GM12891 (cell line): ENCODE measurements at places on chromosomes 2 and 18.

GRCh38 chr2:225065882-225066281, 23.6 kb upstream of the DOCK10 start:
- DNase-seq: no peak

DNA sequence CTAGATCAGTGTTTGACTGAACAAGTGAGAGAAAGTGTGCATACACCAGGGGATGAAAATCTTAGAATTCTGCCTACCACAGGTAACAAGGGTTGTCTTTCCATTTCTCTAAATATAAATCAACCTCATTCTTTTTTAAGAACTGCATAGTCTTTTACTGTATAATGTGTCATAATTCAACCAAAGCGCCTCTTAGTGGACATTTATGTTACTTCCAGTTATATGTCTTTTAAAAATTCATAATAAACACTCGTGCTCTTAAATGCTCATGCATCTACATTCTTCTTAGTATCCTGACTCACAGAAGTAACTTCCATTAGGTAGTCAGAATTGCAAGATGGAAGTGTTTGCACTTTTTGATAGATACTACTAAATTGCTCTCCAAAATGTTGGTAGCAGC, 76.2 kb downstream of the CHRNA1 start:
- no peak for DNase-seq

DNA sequence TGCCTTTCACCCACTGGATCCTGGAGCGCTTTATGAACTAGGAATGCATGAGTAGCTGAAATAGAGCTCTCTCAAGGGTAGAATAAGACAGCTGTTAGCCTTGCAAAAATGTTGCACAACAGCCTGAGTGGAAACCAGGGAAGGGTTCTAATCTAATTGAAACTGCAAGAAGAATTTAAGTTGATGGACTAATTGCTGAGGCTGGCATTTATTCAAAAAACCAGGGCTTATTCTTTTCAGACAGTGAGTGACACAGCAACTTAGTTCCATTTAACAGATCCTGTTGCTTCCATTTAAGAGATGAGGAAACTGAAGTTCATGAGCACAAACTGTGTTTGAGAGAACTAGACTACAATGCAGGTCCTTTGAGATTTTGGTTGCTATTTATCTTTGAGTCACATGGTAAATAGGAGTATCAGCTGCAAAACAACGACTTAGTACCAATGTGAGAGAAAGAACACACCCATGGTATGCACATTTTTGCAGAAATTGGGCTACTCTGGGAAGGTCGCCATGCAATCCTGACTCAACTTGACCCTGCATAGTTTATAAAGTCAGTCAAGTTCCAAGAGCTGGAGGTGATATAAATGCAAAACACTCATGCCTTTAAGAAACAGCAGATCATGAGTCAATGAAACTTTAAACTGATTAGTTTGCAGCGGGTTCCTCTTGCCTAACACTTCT, 76.4 kb upstream of the PARD3B start:
- DNase-seq: no peak

DNA sequence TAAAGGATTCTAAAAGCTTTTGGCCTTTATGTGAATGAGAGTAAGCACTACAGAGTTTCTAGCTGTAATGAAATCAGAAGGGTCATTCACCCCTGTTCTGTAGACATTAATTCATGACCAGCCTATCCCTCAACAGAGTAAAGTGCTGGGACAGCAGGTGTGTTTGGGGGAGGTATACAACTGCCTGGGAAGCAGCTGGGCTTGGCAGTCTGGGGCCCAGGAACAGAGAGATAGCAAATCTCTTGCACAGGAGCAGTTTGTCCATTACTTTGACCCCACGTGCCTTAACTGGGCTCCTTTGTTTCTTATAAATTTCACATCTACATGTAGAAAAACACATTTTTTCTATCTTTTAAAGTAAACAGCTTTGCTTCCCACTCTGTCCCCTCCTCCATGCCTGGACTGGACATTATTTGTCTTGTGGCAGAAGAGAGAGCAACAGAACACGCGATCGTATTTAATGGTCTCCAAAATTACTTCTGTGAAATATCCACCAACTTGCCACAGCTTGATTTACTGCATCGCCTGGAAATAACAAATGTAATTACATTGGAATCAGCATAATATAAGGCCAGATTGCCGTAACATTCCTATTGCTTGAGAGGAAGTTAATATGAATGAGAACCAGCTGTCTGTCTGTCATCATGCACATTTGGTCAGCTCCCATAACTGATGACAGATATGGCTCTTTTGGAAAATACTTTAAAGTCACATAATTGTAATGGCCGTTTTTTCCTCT, 263.8 kb downstream of the RBM43 start:
- no peak for DNase-seq

DNA sequence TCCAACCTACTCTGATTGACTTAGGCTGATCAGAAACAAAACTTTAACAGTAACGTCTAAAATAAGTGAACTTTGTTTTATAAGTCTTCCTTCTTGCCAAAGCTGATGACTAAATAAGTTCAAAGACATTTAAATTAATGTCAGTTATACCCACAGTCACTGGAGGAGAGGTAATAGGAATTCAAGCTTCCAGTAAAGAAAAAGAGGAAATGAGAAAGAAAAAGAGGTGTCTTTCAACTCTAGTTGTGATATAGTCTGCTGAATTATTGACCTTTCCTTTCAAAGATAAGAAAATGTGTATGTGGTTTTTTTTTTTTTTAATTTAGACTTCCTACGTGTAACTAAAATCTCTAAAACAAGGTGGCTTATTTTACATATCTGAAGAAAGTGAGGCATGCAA, 191.5 kb downstream of the SLC8A1 start:
- DNase-seq: no peak

- no peak for DNase-seq
These were observed 83.6 kb downstream of the ATAD2B start for GRCh38 chr2:23843051-23843976.

- no peak for DNase-seq
These were observed 291.2 kb downstream of the ALPK2 start for GRCh38 chr18:58337686-58338085.

DNA sequence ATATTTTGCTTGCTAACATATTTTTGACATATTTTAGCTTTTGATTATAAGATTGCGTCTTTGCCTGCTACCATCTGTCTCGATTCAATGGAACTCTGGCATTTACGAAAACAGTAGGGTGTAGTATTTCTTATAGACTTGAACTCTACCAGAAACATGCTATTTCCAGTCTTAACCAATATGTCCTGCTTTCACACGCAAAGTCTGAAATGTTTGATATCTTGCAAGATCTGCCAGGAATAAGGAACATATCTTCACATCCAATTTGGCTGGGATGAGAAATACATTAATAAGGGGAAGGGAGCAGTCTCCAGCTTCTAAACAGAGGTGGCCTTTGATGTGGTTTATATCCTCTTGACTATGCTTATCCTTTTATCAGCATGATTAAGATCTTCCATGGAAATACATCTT, 299.4 kb downstream of the ZNF521 start:
- DNase-seq: no peak

- DNase-seq: no peak
These were observed 81.9 kb downstream of the LONRF2 start for GRCh38 chr2:100240386-100240785.

GRCh38 chr2:20225294-20226151, 593 bp upstream of the SDC1 start:
- DNase-seq: peak; percentile 84

GRCh38 chr2:32783933-32784332, 156.1 kb downstream of the TTC27 start:
- DNase-seq: no peak

- DNase-seq: no peak
These were observed 2.0 kb downstream of the RAB27B start for GRCh38 chr18:54830260-54830659.

- DNase-seq: no peak
These were observed 53.2 kb upstream of the GPR45 start for GRCh38 chr2:105188343-105188742.

DNA sequence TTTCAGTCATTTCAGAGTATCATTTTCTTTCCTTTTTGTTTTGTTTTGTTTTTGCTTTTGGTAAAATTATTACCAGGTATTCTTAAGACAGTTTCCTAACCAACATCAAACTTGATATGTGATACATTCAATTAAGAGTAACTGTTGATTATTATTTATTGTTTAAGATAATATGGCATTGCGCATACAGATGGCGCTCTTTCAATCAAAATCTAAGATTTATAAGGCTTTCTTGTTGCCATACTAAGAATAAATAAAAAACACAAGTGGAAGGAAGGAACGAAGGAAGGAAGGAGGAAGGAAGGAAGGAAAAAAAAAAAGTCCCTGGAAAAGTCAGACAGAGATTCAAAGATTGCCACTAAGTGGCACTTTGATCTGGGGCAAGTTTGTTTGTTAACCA, 1308.7 kb upstream of the FAM98A start:
- no peak for DNase-seq

- DNase-seq: no peak
These were observed 89.1 kb downstream of the MAIP1 start for GRCh38 chr2:200044453-200044852.

DNA sequence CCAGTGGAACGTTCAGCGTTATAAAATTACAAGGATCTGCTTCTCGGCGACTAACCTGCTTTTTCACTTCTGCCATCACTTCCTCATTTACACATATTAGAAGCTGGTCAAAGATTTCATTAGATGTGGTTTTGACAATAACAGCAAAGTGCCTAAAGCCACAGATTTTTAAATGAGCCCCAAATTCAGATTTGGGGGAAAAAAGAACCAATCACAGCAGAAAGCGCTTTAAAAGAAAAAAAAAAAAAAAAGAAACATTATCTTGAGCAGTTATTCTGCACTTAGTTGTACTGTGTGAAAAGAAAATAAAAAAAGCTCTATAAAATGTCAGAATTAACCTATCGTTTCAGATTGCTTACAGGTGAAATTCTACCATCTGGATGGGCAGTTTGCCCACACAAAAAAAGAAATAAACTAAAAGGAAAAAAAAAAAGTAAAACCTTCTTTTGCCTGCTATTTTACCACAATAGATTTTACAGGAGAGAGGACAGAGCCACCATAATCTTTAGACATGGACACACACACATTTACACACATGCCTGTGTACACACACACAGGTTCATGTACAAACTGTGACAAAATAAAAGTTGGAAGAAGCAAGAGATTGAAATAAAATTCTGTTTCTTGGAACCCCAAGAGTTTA, 167.2 kb downstream of the TCF4 start:
- DNase-seq: no peak

- DNase-seq: no peak
These were observed 144.2 kb downstream of the TCF4 start for GRCh38 chr18:55443776-55444175.

DNA sequence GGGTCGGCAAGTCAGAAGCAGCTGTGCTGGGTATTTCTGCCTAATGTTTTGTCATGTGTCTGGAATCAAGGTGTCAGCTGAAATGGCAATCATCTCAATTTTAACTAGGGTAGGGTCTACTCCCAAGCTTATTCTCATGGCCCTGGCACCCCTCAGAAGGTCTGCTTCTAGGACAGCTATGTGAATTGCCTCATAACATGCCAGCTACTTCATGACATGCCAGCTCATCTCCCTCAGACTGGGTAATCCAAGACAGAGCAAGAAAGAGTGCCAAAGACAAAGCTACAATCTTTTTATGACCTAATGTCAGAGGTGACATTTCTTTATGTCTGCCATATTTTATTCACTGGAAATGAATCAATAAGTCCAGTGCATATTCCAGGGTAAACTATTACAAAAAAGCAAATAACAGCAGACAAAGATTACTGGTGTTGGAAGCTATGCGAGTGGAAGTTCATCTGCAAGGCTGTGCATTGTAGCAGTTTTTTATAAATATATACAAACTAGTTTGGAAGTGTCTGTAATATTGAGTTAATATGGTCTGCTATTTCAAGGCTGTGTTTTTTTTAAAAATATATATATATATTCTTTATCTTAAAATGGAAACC, 153.3 kb downstream of the FSIP2 start:
- DNase-seq: no peak

GRCh38 chr2:99495115-99495860, 5.5 kb upstream of the REV1 start:
- no peak for DNase-seq

DNA sequence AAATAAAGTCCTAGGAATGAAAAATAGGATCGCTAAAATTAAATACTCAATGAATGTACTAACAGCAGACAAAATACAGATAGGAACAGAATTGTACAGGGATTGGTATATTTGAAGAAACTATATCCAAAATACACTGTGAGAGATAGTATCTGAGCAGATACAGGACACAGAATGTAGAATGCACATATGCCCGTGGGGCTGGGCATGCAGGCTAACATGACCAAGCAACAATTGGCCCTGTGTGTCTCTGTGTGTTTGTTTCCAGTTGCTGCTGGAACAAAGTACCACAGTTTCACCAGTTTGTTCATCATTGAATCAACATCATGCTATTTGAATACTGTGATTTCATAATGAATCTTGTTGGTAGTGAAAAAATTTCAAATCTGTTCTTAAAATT, 127.6 kb downstream of the PMAIP1 start:
- no peak for DNase-seq

GRCh38 chr18:8721094-8721669, 15.8 kb downstream of the MTCL1 start:
- no peak for DNase-seq

DNA sequence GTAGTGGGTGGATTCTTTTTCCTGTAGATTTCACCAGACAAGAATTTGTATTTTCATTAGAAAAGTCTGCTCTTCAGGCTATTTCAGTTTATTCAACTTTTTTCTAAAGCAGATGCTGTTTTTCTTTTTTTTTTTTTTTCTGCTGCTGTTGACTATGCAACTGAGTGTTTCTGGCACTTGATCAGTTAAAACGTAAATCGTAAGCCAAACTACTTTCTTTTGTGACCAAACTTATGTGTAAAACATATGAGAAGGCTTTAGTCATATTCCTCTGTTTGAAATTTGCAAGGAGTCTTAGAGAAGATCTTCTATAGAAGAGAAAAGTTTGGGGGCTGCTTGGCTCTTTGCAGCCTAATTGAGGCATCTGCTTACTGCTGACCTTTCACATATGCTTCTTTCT, 170.1 kb downstream of the PARD3B start:
- DNase-seq: no peak

GRCh38 chr2:239553376-239554000, 152.7 kb upstream of the HDAC4 start:
- no peak for DNase-seq

- DNase-seq: no peak
These were observed 25.2 kb upstream of the CDH20 start for GRCh38 chr18:61308004-61308403.

- no peak for DNase-seq
These were observed 7.1 kb upstream of the UPP2 start for GRCh38 chr2:158094487-158095092.

DNA sequence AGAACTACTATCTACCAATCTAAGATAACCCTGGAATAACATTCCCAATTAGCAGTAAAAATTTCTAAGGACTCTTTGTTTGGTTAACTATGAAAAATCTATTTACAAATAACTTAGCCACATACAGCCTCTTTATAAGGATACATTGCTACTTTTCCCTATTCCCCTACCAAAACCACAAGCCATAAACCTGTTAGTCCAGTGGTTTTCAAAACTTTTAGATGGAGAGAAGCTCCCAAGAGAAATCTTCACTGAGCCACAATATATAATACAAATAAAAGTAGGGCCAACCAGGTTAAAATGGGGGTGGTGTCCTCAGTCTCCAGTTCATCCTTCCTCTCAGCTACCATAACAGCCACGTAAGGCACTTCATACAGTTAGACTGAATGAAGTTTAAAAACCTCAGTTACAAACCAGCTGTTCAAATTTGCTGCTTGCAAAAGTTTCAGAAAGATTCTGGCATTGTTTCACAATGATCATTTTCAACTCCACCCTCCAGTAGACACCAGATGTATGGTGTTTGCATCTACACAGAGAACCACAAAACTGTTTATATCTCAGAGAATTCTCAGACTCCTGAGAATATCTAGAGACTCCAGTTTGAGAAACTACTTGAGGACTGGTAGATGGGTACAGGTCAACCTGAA, 26.0 kb downstream of the SOS1 start:
- DNase-seq: no peak
